Lung microvascular endothelial cell (primary cell): ENCODE measurements at places on chromosomes 7 and 10. TPM values are rescaled to one million over a fixed set of nuclear protein-coding genes. Genes with fewer than 3 reads are reported as not detected.

DNA sequence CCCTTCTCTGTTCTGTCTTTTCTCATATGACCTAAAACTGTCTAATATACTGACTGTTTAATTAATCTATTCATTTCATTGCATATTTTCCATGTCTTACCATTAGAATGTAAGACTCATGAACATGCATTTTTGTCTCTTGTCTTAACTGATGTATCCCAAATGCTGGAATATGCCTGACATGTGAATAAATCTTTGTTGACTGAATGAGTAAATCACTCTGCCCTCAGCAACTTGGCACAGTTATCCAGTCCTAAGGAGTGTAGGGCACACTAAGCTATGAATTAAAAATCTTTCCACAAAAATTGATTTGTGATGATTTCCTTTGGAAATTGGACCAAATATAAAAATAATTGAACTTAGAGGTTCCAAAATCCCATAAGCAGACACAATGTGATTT, 111.3 kb downstream of the ETV1 start:
- DNase-seq = no peak

- DNase-seq = no peak
Measured at GRCh38 chr7:30133736-30134610, 813 bp upstream of the MTURN start.

- DNase-seq = no peak
Measured at GRCh38 chr7:35556515-35557471, 138.1 kb downstream of the HERPUD2 start.

The ATP6V0A4 gene
- under 0.01 TPM in 2 replicates for total RNA-seq

The SPDYE5 gene
- total RNA-seq = not detected in 2 replicates
